Ecto neural progenitor cell (in vitro differentiated cells): ENCODE measurements at places on chromosomes 7 and 10.

DNA sequence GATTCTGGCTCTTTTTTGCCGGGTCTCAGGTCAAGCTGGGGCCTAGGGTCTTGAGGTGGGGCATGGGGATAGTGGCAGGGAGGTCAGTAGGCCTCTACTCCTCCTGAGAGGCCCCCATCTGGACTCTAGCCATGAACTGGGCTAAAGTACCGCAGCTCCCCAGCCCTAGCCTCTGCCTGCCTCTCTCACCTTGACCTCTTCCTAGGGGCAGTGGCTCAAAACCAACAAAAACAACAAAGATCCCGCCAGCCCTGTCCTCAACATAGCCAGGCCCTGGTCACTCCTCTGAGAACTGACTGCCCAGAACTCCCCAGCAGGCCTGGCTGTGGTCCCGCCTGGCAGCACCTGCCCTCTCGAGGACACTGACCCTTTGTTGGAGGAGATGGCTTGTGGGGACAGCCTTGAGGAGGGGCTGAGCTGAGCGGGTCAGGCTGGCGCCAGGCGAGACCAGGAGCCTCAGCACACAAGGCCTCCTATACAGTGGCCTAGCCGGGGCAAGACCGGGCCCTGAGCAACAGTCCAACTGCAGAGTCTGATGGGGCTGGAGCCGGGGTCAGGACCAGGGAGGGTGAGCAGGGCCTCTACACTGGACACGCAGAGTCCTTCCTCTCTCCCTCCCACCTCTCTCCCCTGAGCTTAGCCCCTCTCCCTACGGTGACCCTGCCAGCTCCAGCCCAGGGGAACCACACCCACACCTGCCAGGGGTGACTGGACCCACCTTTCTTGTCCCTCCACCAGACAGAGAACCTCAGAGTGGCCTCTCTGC is 11.6 kb upstream of the PPIF start:
- DNase-seq = no peak

GRCh38 chr10:61781969-61782403 is 119.3 kb downstream of the CABCOCO1 start:
- no peak for DNase-seq

DNA sequence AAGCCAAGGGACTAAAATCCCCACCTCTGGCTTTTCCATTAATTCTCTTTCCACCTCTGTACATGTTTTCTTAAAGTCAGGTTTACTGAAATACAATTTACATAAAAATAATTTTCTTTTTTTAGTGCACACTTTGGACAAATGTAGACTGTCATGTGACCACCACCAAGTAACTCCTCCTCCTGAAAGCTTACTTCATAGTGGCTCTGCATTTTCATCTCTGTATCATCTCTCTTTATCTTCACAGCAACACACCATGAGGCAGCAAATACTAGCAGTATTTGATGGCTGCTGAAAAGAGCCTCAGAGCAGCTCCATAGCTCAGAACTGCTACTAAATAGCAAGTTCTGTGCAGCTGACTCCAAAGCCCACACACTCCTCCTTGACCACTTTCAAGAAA is 17.3 kb downstream of the WDFY4 start:
- DNase-seq = no peak

GRCh38 chr7:131166066-131166465 is 161.6 kb upstream of the MKLN1 start:
- DNase-seq = no peak

DNA sequence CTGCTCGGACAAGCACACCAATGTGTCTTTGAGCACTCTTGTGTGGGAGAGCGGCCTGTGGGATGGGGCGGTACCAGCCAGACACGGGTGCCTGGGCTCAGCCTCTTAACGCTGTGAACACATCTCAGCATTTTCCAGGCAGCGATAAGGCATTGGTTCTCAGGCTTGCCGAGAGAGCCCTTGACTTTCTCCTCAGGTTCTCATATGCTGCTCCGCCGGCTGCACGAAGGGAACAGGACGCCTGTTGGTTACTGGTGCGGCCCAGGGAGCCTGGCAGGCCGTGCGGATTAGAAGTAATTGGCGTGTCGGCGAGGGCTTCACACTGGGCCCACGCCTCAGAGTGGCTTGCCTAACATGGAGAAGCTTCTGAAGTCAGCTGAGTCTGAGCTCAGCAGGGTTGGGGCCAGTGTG is 456.7 kb upstream of the FOXK1 start:
- no peak for DNase-seq

- DNase-seq = no peak
Observed at GRCh38 chr7:33809228-33809627, 96.1 kb upstream of the BMPER start.

DNA sequence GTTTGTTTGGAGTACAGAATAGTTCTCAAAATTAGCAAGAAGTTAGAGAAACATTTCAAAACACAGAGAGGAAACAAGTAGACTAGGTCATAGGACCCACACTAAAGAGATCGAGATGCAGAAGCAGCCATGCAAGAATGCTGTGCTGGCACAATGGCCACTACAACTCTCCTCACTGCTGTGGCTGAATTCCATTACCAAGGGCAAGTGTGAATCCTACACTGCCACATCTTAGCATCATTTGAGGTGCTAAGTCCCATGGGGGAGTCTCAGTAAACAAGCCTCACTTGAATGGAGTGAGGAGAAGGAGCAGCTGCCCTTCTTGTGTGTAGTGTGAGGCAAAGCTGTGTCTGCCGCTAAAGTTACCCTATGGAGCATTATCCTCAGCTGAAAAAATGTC is 56.7 kb downstream of the PCLO start:
- DNase-seq = no peak

DNA sequence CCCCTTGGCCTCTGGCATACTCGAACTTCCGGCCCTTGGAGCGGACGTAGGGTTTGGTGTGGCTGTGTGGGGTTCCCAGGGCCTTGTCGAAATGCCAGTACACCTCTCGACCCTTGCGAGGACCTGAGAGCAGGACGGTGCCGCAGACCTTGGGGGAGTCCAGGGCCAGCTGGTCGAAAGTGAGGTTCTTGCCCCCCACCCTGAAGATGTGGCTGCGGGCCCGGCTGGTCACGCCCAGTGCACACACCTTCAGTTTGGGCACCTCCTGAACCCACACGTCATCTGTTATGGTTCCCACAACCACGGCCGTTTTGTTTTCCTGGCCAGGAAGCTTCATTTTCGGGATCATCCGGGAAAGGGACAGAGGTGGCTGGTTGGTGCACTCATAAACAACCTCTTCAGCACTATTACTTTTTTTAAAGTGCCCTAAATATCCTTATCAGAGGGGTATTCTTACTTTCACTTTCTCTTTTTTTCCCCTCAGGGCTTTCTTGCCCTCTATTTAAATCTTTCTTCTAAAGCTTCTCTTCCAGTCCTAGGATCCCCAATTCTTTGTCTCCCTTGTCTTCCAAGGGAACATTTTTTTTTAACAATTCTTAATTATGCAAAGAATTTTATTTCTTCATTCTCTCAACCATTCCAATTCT is 44.9 kb upstream of the FAM3C start:
- DNase-seq = no peak

- DNase-seq = no peak
Observed at GRCh38 chr7:50664937-50665336, 99.7 kb upstream of the DDC start.

GRCh38 chr7:23594879-23595604 is 2.1 kb upstream of the CCDC126 start:
- no peak for DNase-seq

GRCh38 chr7:55065511-55066229 is 46.9 kb downstream of the EGFR start:
- DNase-seq = no peak

DNA sequence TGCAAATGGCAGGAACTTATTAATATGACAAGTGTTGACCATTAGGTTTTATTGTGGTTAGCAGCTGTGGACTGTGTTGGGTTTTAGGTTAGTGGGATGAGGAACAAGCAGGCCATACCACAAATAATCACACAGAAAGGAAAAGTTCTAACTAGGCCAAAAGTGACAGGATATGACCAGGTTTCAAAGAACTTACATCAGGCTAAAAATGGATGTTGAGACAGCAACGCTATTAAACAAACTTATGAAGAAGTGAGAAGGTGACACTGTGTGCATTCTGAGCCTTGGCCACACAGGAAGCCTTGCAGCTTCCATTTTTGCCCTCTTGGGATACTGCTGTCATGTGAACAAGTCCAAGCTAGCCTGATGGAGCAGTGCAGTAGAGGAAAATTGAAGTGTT is 568.8 kb downstream of the HTR7 start:
- DNase-seq = no peak

GRCh38 chr10:76358743-76359395 is 927.4 kb downstream of the LRMDA start:
- DNase-seq = no peak

GRCh38 chr10:30751678-30752331 is 122.3 kb upstream of the LYZL2 start:
- peak; percentile 83 for DNase-seq

- no peak for DNase-seq
Observed at GRCh38 chr10:119263951-119264617, 56.7 kb downstream of the GRK5 start.

- no peak for DNase-seq
Observed at GRCh38 chr10:124002391-124003069, 90.9 kb downstream of the CHST15 start.

GRCh38 chr7:3327099-3327498 is 26.0 kb downstream of the SDK1 start:
- no peak for DNase-seq

DNA sequence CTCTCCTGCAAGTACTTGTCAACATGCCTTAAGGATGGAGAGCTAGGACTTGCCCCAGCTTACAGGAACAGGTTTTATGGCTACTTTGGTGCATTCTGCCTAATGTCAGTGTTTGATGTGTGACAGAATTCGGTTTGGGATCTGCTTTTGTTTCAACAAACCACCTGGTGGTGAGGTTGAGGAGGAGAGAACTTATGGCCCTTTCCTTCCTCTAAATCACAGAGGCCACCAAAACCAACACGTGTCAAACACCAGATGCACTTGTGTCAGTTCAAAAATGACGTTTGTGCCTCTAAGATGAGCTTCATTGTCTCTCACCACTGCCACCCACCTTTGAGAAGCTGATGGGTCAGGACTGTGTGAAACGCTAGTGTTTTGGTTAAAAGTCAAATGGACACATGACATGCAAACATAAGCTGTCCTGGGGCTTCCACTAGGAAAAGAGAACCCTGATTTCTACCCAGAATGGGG is 83.9 kb downstream of the OSBPL3 start:
- no peak for DNase-seq

DNA sequence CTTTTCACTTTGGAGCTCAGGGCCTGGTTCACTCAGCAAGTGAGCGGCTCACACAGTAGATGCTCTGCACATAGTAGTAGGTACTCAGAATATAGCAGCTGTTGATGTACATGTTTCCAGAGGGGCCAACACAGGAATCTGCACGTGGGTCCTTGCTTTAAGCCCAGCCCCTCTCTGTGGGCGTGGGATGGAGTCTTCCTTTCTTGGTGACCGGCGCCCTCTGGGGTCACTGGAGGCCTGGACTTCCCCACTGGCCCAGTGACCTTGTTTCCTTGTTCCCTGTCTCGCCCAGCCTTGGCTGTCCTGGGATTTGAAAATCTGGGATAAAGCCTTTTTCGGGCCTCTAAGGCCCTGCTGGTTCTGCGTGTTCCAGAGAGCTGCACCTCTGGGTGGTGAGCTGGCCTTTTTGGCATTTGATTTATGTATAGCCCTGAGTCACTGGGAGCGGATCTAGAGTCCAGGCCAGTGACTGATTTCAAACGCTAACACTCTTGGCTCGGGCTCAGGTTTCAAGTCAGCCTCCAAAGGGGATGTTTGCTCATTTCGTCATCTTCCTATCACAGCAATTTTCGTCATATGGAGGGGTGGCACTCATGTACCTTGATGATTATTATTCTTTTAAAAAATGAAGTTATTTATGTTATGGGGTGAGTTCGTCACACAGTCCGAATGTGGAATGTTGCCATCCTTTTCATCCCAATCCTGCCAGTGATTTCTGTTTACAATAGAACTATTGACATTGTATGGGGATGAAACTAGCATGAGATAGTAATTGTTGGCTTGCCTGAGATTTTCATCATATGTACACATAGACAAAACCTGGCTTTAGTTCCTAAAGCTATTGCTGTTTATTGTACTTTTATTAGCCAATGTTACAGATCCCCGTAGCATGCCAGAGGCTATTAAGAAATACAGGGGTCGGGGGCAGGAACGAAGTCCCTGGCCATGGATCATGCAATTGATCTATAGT is 65.5 kb downstream of the CUX1 start:
- peak; percentile 69 for DNase-seq

DNA sequence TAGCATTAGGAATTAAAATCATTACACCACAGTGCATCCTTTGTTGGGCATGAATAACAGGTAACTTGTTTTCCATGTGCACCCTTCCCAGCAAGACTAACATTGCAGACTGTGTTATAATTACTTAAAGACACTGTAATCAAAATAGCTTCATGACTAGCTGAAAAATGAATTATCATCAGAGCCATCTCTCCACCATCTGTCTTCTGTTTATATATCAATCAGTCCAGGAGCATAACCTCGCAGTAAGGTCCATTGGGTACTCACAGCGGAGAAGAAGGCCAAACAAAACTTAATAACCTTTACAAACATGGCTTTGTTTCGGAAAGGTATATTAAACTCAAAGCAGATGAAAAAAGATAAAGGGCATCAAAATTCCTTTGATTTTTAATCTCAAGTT is 90.6 kb downstream of the ODAD2 start:
- DNase-seq = no peak

DNA sequence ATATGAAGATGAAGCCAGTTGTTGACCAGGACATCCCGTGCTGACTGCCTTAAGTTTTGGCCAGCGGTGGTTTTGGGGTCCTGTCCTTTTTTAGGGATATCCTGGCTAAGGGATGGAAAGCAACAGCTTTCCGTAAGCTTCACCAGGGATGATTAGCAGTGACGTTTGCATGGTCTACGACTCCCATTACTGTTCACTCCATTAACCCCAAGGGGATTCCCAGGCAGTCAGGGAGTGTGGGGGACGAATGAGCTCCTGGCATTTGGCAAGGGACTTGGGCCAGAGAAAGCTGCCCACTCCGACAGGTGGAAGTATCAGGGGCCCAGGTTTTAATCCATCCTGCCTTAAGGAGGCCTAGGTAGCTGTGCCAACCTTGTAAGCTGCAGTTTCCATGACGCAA is 66.8 kb downstream of the ITGB1 start:
- DNase-seq = no peak

- DNase-seq = peak; percentile 25
Observed at GRCh38 chr10:3749600-3749999, 35.4 kb downstream of the KLF6 start.
